ENCODE measurements at places on chromosomes 12 and 14.

- no peak for DNase-seq
These were observed 25.0 kb downstream of the DACT1 start for GRCh38 chr14:58662759-58663158.

DNA sequence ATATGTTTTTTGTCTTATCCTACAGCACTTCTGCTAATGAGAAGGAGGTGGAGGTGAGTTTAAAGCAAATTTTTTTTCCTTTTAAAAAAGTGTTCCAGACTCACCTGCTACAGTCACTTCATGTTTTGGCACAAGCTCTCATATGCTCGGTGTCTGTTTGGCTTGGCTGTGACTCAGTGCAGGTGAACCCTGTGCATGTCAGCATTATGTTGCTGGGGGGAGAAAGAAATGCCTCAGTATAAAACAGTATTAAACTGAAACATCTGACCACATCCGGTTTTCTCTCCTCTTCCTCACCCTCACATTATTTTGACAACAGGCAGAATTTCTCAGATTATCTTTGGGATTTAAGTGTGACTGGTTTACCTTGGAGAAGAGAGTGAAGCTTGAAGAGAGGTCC lies 105.2 kb downstream of the DNAI7 start:
- DNase-seq: no peak

- DNase-seq: no peak
These were observed 75.9 kb downstream of the BBS10 start for GRCh38 chr12:76272287-76272686.

- no peak for DNase-seq
These were observed 167.2 kb upstream of the GSC start for GRCh38 chr14:94936901-94937685.

GRCh38 chr14:100599981-100600380 lies 12.8 kb upstream of the BEGAIN start:
- DNase-seq: no peak

- no peak for DNase-seq
These were observed 10.5 kb downstream of the LARP4 start for GRCh38 chr12:50411051-50411660.

- DNase-seq: peak; percentile 55
These were observed at the start of gene C14orf93 for GRCh38 chr14:23009939-23010726. C14orf93 (minus strand) TSS chr14:23010143; CDS start chr14:22999023, 11,120 bp downstream.

DNA sequence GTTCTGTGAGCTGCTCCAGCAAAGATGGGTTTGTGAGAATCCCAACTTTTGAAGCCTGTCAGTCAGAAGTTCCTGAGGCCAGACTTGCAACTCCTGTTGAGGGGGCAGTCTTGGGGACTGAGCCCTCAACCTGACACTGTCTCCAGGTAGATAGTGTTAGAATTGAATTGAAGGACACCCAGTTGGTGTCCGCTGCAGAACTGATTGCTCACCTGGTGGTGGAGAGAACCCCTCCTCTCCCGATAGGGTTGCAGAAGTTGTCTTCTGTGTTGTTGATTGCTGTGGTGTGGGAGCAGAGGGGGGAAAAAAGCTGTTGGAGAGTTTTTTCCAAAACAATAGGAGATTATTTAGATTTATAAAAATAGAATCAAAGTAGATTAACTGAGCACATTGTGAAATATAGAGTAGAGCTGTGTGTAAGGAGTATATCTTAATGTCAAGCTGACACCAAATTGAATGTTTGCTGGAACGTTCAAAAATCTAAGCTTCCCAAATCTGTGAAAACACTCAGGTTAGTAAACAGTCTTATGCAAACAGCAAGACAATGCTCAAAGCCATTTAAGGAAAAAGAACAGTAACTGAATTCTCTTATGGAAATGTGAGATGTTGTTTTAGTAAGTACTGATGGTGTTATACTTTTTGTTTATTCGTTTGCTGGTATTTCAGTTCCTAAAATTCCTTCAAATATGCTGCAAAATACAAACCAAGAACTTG lies 18.6 kb downstream of the HIF1A start:
- DNase-seq: no peak

DNA sequence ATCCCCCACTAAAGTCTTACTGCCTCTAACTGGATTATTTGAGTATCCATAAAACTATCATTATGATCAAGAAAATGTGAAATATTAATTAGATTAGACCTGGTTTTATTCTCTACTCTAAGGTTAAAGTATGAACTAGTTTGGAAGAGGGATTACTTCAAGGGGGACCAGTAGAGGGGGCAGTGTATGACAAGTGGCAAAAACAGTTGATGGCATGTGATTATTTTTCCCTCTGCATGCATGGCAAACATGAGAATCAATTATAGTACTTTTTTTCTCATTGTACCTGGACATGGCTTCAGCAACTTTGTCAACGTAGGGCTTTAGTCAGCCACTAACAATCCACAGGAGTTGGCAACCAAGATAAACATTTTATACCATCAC lies 145.0 kb upstream of the SLC38A2 start:
- peak; percentile 51 for DNase-seq
